Esophagus squamous epithelium (tissue), 5 donors: ENCODE measurements at places on chromosomes 11 and 22.

- DNase-seq, result no peak
These were observed 8.6 kb upstream of the TRIM29 start for GRCh38 chr11:120146413-120147093.

GRCh38 chr11:132111838-132112237 is 741.4 kb downstream of the NTM start:
- no peak for DNase-seq

- no peak for DNase-seq
These were observed 10.4 kb downstream of the MLC1 start for GRCh38 chr22:50074551-50075530.

DNA sequence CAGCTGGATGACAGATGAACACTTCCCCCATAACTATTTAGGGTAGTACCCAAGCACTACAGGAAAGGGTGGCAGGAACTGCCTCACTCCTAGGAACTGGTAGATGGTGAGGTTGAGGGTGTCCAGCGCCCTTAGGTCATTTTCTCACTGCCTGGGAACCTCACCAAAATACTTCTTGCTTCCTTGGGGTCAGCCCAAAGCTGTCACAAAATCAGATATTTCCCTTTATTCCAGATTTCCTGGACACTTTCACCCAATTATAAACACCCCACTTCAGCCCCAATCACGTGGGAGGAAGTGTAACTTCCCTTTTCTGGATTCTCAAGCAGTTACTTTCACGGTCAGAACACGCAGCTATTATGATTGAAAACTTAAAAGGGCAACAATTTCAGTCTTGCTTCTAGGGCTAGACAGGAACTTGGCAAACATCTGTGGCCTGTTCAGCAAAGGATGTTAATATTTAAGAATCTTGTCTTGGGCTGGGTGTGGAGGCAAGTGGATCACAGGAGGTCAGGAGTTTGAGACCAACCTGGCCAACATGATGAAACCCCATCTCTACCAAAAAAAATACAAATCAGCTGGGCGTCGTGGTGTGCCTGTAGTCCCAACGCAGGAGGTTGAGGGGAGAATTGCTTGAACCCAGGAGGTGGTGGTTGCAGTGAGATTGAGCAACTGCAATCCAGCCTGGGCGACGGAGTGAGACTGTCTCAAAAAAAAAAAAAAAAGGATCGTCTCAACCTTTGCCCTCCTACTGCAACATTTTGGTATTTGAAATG is 4.0 kb downstream of the FTH1 start:
- no peak for DNase-seq

- no peak for DNase-seq
These were observed 84.0 kb downstream of the GGTLC2 start for GRCh38 chr22:22728382-22728781.

DNA sequence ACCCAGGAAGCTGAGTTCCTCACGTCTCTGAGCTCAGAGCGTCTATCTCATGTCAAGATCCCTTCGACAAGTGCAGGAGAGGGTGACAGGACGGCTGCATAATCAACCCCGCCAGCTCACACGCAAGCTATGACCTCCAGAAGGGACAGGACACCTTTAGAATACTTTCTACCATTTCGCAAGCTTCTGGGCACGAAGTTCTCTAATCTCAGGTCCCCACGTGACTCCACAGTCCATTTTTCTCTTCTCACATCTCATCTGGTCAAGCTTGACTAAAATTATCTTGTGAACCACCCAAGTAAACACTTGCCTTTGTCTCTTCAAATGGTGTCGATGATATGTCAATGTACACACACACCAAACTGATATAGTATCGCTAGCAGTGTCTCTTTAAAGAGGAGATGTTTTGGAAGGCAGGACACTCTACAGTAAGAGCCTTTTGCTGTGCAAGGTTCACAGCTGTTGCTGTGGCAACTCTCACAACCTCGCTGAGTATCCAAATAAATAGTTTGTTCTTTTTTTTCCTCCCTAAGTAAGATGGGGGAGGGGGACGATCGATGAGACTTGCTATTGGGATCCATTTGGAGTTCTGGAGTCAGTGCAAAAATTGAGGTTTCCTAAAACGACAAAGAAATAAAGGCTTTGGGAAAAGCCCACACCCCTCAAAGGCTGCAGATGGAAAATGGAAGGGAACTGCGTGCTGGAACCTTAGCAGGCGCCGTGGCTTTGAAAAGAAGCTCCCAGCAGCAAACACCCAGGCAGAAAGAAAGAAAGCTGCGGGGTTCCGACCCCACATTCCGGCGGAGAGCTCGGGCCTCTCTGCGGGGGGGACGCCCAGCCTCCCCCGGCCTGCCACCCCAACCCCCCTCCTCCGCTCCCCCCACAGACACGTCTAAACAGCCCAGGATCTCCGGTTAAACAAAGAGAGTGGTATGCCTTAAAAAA is 215.4 kb upstream of the UBASH3B start:
- DNase-seq, result no peak

GRCh38 chr11:2443881-2444820 is at the start of gene TRPM5:
Gene TRPM5, minus strand, starts transcription at chr11:2444514. Its CDS starts 21,478 bp downstream, at chr11:2423036.
- DNase-seq, result no peak

GRCh38 chr22:23622634-23623033 is 9.5 kb downstream of the DRICH1 start:
- no peak for DNase-seq

GRCh38 chr11:10308201-10308954 is 3.5 kb downstream of the ADM start:
- no peak for DNase-seq

GRCh38 chr11:57417056-57417455 is 9.9 kb downstream of the SLC43A3 start:
- no peak for DNase-seq

- no peak for DNase-seq
These were observed 26.0 kb downstream of the BCL2L13 start for GRCh38 chr22:17664414-17665055.

DNA sequence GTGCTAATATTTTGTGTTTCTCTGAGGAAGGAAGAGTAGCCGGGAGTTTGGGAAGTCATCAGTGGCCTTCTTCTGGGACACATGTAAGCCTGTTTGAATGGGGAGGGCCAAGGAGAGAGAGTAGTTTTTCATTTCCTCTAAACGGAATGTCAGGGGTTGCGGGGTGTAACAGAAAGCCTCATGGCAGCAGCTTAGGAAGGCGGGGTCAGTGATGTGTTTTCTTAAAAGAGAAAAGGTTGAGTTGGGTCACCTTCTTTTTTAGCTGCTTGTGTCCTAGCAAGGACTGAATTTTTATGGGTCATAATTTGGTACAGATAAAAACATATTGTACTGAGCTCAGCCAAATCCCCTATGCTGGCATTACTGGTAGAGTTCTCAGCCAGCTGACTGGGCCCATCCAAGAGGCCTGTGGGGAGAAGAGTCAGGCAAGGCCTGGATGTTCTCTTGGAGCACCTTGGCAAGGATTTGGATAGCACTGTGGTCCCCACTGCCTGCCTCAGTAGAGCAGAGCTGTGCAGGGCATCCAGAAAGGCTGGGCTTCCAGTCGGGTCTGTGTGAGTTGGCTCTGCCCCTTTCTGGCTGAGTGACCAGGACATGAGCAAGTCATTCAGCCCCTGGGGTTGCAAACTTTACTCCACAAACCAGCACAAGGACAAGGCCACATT is 29.4 kb upstream of the NAV2 start:
- DNase-seq, result no peak

- DNase-seq, result no peak
These were observed 162.8 kb downstream of the DSCAML1 start for GRCh38 chr11:117633976-117634755.

GRCh38 chr11:61744181-61744580 is 8.3 kb upstream of the MYRF start:
- DNase-seq, result no peak

DNA sequence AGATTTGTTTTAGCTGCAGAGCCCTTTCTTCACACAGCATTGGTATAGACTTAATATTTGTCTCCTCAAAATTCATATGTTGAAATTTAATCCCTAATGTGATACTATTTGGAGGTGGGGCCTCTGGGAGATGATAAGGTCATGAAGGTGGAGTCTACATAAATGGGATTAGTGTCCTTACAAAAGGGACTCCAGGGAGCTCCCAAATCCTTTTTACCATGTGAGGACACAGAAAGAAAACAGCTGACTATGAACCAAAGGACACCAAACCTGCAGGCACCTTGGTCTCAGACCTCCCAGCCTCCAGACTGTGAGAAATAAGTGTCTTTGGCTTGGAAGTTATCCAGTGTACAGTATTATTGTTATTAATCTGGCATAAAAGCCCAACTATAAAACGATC is 10.2 kb downstream of the SLC35F2 start:
- no peak for DNase-seq

- no peak for DNase-seq
These were observed 17.1 kb downstream of the SC5D start for GRCh38 chr11:121309688-121310087.

DNA sequence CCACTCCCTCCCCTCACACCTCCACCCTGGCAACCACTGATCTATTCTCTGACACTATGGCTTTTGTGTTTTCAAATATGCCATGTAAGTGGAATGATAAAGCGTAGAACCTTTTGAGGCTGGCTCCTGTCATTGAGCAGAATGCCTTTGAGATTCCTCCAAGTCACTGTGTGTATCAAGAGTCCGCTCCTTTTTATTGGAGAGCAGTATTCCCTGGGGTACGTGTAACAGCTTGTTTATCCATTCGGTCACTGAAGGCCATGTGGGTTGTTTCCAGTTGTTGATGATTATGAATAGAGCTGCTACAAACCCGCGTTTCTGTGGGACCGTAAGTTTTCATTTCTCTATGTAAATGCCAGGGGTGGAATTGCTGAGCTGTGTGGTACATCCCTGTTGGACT is 10.3 kb downstream of the TP53I11 start:
- no peak for DNase-seq

DNA sequence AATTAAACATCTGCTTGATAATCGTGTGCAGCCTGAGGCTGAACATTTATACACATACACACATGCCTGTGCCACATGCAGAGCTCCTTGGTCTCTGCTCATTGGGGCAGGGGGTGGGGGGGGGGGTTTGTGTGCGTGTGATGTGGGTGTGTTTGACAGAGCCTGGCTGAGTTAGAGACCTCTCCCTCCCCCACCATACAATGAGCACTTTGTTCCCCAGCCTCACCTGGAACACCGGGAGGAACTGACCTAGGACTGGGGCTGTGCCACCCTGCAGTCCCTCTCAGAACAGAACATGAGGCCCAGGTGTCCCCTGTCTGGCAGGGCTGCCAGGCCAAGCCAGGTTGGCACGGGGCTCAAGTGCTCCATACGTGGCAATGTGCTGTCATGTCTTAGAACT is 96.6 kb downstream of the TP53I11 start:
- no peak for DNase-seq

DNA sequence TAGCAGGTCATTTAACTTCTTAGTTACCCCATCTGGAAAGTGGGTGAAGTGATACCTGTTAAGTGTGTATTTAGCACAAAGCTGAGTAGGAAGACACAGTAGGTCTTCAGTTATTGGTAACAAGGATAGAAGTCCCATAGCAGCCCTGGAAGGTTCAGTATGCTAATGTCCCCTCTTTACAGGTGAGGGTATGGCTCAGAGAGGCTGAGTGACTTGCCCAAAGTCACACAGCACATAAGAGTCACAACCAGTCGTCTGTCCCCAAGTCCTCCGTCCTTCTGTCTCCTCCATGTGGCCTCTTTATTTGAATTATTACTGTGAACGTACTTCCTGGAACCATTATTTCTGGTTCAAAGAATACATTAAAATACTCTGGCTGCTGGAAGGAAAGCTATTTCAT is 10.5 kb downstream of the ASPHD2 start:
- DNase-seq, result no peak

DNA sequence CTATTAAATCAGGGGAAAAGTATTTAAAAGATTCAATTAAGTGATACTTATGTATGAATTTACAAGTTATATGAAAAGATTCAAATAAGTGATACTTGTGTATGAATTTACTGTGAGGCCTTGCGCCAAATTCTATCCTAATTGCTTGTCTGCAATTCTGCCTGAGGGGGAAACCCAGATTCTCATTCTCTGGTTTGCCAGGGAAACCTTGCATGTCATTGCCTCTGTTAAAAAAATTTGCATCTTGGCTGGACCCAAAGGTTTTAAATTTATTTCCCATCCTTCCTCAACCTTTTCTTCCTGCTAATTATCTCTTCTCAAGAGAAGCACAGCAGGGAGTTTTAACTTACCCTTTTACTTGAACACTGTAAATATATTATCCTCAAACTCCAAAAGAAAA is 13.8 kb downstream of the OLFML1 start:
- no peak for DNase-seq

- no peak for DNase-seq
These were observed 1121.3 kb downstream of the TBC1D22A start for GRCh38 chr22:47883757-47884156.

DNA sequence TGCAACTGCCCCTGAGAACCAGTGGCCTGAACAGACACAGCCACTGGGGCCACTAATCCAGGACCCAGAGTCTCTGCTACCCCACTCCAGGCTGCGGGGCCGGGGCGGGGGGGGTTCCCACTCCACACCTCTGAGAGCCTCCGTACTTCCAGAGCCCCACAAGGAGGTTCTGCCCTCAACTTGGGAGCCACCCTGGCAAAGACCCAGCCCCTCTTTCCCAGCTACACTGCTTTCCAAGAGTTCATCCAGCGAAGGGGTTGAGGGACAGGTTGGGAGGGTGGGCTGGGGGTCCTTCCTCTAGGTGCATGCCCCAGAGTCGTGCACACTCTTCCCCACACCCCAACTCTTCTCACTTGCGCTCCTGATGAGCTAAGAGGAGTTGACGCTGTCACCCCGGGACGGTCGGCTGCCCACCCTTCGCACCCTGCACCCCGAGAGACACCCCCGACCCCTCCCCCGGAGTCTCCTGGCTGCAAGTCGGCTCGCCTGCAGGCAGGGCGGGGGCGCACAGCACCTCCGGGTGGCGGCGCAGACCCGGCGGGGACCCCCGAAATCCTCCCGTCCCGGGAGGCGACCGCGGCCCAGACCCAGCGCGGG is 531 bp downstream of the RAB3IL1 start:
- DNase-seq, result no peak

DNA sequence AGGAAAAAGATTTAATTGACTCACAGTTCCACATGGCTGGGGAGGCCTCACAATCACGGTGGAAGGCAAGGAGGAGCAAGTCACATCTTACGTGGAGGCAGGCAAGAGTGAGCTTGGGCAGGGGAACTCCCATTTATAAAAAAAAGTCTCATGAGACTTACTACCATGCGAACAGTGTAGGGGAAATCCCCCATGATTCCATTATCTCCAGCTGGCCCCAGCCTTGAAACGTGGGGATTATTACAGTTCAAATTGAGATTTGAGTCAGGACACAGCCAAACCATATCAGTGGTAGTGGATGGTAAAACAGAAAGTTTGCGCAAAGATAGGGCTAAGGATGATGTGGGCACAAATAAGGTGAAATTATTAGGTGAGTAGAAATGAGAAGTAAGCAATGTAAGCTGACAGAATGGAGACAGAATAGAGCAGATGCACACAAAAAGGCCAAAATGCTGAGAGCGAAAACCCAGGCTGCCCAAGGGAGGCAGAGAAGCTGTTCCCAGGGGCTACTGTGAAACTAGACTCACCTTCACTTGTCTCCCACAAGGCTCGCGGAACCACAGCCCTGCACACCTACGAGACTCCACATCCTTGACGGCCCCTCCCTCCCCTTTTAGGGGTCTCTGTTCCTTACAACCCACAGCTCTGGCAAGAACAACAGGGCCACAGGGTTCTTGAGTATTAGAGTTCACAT is 377.6 kb downstream of the CADM1 start:
- no peak for DNase-seq
